Urinary bladder (tissue), 4 donors: ENCODE measurements at places on chromosomes 5 and 9.

DNA sequence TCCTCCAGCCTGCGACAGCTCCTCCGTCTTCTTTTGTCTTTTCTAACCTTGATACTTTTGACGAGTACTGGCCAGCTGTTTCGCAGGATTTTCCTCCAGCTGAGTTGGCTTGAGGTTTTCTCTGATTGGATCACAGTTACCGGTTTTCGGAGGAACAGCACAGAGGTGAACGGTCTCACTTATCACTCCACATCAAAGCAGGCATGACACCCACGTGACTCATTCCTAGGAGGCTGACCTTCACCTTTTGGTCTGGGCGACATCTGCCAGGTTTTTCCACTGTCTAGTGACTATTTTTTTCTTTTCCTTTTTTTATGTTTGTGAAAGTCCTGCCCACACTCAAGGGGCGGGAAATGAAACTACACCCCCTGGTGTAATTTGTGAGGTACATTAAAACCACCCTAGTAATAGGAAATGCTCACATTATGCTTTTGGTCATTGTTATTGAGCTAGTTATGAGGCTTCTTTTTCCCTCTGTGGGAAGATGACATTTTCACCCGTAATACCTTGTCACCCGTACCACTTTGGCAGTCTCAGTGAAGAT, 319.2 kb downstream of the GADD45G start:
- DNase-seq, result no peak

DNA sequence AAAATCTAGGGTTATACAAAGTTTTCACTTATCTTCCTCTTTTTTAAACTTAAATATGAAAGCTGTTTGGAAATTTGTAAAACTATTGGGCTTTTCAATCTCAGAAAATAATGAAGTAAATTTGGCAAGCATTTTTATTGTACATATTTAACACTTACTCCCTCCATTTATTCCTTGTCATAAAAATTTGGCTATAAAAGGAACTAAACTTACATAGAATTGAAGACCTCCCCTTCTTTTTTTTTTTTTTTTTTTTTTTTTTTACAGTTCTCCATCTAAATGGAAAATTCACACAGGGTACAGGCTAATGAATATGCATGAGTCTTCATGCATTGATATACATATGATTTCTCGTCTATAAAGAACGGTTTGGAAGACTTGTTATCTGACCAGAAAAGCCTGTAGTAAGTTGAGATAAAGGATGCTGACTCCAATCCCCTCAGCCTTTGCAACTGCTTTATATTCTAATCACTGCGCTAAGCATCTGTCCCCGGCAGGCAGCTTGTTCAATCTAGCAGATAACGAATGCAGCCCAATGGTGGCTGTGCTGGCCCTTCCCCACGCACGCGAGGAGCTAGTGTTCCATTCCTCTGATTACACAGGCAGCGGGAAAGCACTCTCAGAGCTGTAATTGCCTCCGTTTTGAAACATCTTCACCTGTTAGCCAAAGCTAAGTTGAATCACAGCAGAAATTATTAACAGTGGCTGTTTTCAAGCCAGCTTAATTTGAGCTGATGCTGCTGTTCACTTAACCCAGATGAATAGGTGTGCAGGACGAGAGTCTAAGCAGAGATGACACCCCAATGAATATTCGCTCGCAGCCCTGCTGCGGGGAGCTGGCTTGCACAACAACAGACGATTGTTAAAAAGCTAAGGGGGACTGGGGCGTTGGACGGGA, 453.8 kb upstream of the ZNF608 start:
- DNase-seq, result no peak

- no peak for DNase-seq
Observed at GRCh38 chr9:107489144-107489673, 360 bp downstream of the KLF4 start.

DNA sequence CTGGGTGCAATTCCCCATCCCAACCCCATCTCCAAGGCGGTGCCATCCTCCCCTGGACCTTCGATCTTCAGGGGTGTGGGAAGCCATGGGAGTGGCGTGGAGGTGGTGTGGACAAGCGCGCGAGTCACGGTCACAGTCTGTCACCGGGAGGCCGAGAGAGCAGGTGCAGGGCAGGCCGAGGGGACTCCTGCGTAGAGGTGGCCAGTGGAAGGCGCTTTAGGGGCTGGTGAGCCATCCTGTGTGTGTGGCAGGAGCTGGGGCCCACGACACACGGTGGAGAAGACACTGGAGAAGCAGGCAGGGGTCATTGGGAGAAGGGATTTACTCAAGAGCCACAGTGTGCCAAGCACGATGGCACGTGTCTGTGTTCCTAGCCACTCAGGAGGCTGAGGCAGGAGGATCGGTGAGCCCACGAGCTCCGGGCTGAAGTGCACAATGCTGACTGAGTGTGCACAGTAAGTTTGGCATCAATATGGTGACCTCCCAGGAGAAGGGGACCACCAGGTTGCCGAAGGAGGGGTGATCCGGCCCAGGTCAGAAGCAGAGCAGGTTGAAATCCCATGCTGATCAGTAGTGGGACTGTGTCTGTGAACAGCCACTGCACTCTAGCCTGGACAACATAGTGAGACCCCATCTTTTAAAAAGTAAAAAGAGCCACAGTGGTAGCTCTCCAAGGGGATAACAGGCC, 145.1 kb upstream of the PHYKPL start:
- no peak for DNase-seq

- DNase-seq, result no peak
Observed at GRCh38 chr5:66906021-66906420, 290.6 kb downstream of the CD180 start.

GRCh38 chr5:51988634-51989033, 605.4 kb downstream of the ISL1 start:
- DNase-seq, result no peak

GRCh38 chr5:121681229-121681855, 170.3 kb upstream of the FTMT start:
- DNase-seq, result no peak
